ENCODE measurements at places on chromosomes 11 and 22.

DNA sequence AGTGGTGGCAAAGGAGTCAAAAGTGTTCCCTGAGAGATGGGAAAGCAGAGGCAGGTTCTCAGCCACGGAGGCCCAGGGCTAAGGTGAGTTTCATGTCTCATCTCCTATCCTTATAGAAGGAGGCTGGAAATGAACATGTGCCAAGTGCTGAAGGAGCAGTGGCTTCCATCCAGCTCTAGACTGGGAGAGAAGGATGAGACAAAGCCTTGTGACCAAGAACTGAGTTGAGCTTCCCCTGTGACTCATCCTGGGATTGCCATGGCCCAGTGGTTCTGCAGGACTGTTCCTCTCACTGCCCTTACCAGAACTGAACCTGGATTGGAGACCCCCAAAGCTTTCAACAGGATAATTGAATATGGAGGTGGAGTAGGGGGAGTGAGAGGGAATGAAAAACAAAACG is 16.7 kb upstream of the OR9Q1 start:
- DNase-seq, result no peak

DNA sequence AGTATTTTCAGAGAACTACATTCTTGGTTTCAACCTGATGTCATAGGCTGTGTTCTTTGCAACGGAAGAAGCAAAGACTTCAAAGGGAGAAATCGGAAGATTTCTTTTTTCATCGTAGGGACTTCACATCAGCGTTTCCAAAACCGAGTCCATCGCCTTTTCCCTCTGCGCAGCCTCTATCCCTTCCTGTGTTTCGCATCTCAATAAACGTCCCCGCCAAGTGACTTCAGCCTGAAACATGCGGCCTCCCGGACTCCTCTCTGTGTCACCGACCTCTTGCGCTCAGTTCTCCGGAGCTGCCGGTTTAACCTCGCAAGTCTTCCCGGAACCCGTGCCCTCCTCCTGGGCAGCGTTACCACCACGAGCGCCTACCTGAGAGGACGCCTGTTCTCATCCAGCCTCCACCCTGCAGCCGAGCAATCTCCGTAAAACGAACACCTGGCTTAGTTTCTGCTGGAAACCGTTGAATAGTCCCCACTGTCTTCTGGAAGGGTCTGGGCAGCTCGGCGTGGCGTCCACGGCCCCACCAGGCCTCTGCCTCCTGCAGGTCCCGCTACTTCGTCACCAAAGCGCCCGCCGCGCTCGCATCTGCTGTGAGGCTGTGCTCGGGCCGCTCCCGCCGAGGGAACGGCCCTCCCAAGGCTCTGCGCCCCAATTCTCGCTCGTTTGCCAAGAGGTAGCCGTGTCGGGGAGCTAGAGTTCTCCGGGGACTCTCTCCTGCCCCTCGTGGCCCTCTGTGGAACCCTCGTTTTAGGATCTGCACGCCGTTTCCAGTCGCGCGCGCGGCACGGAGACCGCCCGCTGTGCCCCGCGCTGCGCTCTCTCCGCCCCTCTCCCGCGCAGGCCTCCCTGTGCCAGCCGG is at the start of gene GLB1L3:
Gene GLB1L3 (plus strand): TSS at position 846 of the 862 bp plus-strand sequence. CDS start 362 bp downstream, outside the sequence.
- peak; percentile 86 for DNase-seq

DNA sequence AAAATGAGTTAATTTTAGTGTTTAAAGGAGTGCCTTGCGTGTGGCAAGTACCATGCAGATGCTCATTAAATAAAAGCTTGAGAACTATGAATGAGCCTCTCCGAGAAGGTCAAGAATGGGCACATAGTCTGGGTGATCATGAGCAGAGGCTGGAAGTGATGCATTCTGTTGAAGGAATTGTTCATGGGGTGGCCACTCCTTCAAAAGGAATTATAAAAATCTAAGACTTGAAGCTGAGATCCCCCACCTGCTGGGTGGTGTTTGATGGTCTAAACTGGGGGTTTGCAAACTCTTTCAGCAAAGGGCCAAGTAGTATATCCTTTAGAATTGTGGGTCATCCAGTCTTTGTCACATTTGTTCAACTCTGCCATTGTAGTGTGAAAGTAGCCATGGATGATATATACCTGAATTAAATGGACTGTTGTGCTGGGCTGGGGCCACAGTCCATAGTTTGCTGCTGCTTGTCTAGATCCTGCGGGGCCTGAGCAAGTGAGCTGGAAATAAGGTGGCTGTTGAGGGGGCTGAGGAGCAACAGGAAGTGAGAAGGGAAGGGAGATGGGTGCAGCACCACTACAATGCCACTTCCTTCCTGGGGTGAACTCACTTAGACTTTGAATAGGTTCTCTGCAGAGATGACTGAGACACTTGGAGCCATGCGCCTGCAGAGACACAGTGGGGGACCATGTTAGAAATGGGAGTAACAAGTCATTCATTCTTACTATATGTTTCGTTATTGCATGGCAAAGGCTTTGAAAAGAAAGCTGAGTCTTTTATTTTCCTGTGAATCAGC is 179.0 kb downstream of the SNX19 start:
- DNase-seq, result peak; percentile 50

DNA sequence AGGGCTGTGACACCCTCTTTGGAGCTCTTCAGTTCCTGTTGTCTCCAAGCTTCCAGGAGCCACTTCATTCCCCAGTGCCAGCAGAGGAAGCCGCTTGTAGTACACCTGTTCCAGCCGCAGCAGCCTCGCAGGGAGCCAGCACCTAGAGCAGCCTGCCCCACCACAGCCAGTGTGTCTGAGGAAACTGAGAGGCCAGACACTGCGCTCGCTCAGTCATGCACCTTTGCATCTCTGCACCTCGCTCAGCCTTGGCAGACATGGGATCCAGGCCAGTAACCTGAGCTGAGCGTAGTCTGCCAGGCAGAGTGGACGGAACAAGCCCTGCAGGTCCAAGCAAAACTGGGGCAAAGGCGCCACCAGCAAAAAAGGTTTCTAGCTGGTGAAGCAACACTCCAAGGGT is 1072.1 kb downstream of the JRKL start:
- no peak for DNase-seq

DNA sequence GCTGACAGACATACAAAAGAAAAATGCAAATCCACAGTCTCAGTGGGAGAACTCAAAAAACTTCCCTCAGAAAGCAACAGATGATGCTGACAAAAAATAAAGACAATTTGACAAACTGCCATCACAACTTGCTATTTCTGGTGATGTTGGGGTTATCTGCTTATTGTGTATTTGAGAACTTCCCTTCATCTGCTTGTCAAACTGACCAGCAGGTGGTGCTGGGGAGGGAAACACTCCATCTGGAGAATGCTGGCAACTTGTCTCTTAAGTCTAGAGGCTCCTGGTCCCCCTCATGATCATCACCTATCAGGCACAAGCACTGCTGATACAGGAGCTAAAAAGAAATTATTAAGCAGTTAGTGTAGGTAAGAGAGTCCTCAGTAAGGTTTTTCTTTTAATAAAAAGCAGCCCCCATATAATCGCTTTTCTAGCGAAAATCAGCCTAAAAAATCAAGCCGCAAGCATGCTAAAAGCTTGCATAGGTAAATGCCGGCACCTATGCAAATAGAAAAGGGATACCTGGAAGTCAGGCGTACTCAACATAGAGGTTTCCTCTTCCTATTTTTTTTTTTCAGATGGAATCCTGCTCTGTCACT is 9.8 kb upstream of the FAM111B start:
- DNase-seq, result peak; percentile 59

DNA sequence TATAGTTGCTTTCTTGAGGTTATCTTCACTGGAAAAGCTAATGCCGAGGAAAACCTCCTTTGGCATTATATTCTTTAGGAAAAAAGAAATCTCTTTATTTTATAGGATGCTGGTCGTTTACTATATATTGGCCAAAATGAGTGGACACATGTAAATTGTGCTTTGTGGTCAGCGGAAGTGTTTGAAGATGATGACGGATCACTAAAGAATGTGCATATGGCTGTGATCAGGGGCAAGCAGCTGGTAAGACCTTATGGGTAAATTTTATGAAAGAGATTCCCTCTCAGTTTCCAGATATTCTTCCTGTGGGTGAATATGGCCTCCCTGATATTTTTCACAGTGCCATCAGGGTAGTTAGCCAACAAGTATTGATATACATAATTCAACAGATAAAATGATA is 29.4 kb upstream of the TTC36 start:
- no peak for DNase-seq

DNA sequence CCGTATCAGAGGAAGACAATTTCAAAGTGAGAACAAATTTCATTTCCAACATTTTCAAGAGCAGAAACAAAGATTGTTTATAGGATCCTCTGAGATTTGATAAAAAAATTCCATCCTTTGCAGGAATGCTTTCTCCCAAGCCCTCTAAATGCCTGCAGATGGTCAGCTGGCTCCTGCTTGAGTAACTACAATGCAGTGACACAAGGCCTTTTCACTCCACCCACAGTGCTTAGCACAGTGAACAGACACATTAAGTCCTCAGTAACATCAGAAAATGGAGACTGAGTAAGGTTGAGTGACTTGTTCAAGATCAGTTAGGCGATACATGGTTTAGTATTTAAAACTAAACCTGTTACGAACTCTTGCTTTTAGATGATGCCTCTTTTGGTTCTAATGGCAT is 527.1 kb upstream of the CCDC90B start:
- no peak for DNase-seq
